ENCODE measurements at places on chromosomes 5 and 9.

DNA sequence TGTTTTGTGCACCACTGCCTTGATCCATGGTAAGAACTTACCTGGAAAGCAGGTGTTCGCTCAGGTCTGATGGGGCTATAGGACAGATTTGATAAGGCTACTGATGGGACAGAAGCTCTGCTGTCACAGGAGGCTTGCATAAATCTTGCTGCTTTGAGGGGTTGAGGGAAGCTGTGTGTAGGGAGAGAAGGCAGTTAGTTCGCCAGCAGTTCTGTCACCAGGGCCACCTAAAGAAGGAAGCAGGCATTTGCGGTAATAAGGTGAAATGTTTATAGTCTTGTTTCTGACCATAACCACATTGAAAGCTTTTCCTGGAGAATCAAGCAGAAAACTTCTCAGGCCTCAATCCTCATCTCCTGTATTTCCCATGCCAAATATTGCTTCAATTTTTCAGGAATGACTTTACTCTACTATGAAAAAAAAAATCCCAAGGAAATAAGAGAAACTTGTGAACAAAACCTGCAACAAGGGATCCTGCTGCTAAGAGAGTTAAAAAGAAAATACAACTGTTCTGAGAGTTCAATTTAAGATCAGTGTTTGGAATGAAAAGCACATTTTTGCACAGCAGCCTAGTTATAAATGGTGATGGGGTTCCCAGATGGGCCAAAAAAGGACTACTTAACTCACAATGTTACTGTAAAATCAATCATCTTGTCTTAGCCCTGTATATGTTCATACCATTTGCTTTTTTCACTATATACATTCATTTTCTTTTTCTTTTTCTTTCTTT, 122.0 kb upstream of the RANBP3L start:
- no peak for DNase-seq

GRCh38 chr9:16885931-16886330, 15.5 kb upstream of the BNC2 start:
- DNase-seq, result no peak

GRCh38 chr5:133944263-133945185, 23.9 kb downstream of the C5orf15 start:
- no peak for DNase-seq

DNA sequence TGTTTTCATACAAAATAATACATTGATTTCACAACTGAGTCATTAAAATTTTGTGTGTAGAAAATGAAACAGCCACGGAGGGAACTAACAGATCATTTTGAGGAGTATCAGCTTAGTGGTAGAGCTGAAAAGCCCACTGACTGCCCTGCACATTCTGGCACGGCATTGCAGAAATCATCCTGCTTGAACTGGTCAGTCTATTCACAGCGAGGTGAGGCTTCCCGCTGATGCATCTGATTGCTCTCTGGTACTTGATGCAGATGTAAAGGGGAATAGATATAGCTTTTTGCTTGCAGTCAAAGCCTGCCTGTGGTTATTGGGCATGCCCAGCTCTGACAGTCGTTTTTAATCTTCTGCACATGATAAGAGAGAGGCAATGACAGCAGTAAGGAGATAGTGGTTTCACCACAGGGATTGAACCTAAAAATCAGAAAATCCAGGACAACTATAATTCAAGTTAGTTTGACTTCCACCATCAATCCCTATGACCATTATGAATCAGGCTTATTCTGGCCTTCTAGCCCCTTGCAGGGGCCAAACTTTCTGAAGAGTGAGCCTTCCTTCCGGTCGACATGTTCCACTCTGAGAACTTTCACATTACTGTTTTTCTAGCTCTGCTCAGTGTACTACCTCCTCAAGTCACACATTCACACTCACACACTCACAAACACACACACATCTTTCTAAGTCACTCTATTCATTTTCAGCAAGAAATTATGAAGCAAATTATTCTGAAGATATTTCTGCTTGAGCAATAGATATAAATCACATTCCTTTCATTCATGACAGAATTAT, 782.8 kb upstream of the NUDT12 start:
- no peak for DNase-seq

- no peak for DNase-seq
Measured at GRCh38 chr9:38131729-38132128, 62.7 kb upstream of the SHB start.

- DNase-seq, result no peak
Measured at GRCh38 chr9:101022704-101023103, 5.8 kb upstream of the PLPPR1 start.

DNA sequence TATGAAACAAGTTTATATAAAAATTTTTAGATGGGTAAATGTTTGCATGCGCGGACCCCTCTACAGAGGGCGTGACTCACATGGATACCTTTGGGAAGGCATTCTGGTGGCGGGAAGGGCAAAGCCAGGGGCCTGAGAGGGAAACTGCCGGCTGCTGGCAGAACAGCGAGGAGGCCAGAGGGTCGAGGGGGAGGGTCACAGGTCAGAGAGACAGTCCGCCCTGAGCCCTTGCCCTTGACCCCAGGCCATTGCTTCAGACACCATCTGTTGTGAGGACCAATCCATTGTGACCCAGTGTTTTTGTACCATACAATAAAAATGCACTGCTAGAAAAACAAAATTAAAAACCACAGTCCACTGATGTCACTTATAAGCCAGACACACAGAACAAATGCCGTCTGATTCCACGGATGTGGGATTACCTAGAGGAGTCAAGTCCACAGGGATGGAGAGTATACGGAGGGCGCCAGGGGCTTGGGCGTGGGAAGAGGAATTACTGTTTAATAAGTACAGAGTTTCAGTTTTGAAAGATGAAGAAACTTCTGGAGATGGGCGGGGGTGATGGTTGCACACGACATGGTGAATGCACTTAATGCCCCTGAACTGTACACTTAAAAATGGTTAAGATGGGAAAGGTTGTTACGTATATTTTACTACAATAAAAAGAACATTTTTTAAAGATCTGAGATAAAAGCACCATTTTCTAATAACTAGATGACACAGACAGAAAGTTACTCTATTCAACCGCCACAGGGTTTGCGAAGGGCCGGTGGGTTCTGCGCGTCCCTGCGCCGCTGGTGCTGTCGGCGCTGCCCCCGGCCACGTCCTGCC, 12.0 kb downstream of the BTNL9 start:
- no peak for DNase-seq

- DNase-seq, result no peak
Measured at GRCh38 chr9:117253261-117253660, 161.6 kb downstream of the ASTN2 start.

- no peak for DNase-seq
Measured at GRCh38 chr9:73104342-73104741, 47.3 kb upstream of the ANXA1 start.

- DNase-seq, result no peak
Measured at GRCh38 chr9:123478160-123478559, 122.2 kb downstream of the CRB2 start.

- no peak for DNase-seq
Measured at GRCh38 chr5:56685503-56686217, 129.7 kb upstream of the MAP3K1 start.

DNA sequence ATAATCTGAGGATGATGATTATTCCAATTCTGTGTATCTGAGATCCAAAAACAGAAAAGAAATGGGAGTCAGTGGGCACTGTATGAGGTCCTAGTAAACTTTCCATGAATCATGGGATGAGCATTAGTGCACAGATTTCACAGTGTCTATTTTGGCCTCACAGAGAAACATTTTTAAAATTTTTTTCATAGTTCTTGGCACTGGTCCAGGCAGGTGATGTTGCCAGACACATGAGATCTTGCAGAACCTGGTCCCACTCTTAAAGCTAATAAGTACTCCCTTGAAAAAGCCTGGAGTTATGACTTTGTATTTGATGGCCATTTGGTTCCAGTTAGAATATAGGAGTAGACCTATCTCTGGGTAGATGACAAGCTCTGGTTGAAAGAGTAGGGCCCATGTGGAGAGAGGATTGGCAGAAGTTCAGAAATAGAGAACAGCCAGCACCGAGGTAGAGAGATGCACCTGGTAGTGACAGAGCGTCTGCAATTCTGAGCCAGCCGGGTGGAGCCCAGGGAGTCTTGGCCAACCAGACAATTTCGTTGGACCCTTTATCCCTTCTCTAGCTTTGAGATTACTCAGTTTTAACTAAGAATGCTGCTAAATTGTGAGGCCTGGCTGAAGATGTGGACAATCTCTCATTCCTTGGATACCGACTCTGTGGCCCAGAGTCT, 6.3 kb upstream of the TNFSF15 start:
- no peak for DNase-seq

DNA sequence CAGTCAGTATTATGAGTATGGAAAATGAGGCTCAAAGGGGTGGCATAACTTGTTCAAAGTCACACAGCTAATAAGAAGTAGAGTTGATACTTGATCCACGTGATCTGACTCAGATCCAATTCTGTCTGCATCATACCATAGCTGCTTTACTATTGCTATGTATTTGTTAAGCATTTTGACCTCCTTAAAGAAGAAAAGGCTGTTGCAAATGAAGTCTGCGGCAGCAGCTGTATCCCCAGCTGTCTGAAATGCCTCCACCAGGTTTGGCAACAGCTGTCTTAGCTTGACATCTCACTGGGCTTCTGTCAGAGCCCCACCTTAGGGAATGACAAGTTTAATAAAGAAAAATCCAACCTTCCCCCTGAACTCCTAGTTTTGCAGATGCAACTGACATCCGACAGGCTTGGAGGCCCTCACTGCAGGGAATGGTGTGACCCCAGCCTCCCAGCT, 75.6 kb upstream of the SLC44A1 start:
- DNase-seq, result no peak

- no peak for DNase-seq
Measured at GRCh38 chr5:164672205-164672604, 1166.8 kb downstream of the MAT2B start.

- no peak for DNase-seq
Measured at GRCh38 chr9:131358556-131358955, 35.3 kb upstream of the PRRC2B start.

- no peak for DNase-seq
Measured at GRCh38 chr5:84634256-84634655, 249.6 kb upstream of the EDIL3 start.

- DNase-seq, result no peak
Measured at GRCh38 chr5:99320436-99320835, 391.6 kb upstream of the CHD1 start.

GRCh38 chr9:86176468-86176867, 77.1 kb upstream of the GOLM1 start:
- DNase-seq, result no peak

GRCh38 chr5:160289721-160290120, 22.6 kb downstream of the CCNJL start:
- DNase-seq, result no peak

GRCh38 chr5:169511708-169512107, 71.9 kb upstream of the SPDL1 start:
- no peak for DNase-seq

- DNase-seq, result no peak
Measured at GRCh38 chr5:74851684-74852353, 14.4 kb downstream of the FAM169A start.

GRCh38 chr9:82593501-82593900, 469.4 kb downstream of the RASEF start:
- no peak for DNase-seq

GRCh38 chr5:112109331-112110007, 309.6 kb downstream of the EPB41L4A start:
- no peak for DNase-seq

DNA sequence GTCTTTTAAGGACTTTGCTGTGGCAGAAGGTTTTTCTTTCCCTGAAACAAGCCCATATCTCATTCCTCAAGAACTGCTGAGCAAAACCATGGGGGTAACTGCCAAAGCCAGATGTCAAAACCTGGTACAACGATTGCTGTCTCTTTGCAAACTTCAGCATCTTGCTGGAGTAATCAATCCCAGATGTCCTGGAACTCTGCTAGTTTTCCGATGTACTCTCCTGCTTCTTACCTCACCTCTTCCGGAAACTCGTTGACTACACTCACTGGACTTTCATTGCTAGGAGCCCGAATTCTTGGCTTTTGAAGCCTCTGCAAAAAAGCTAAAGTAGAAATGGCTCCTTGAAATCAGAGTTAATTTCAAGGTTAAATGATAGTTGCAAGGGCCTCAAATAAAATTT, 23.3 kb downstream of the RAD1 start:
- DNase-seq, result no peak

GRCh38 chr5:55306641-55307382, 682 bp downstream of the DHX29 start:
- no peak for DNase-seq

- DNase-seq, result no peak
Measured at GRCh38 chr9:125150349-125151245, 7.3 kb upstream of the SCAI start.

DNA sequence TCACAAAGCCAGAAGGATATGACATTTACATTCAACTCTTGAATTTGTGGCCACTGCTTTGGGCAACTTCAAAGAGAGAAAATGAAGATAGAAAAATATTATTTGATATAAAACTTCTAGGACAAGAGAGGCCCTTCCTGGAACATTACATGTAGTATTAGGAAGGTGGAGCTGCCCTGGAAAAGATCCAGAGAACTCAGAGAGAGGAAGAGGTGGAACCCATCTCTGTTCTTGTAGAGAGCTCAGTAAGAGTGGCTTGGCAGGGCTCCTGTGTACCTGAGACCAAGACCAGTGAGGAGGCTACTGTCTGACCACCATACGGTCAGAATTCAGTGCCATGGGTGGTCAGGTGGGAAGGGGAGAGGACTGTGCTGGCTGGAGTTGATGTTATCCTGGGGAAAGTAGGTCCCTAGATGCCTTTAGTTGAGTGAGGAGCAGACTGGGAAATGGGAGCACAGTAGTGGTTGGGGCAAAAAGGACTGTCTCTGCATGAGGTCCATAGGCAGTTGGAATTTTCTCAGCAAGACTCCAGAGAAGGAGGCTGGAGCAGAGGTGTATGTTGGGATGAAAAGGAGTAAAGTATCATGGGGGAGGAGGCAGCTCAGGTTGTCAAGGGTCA, 7.6 kb downstream of the TGFBI start:
- no peak for DNase-seq

GRCh38 chr5:122085041-122085440, 7.0 kb upstream of the LOX start:
- DNase-seq, result no peak

- no peak for DNase-seq
Measured at GRCh38 chr5:158837908-158838307, 261.8 kb downstream of the EBF1 start.

DNA sequence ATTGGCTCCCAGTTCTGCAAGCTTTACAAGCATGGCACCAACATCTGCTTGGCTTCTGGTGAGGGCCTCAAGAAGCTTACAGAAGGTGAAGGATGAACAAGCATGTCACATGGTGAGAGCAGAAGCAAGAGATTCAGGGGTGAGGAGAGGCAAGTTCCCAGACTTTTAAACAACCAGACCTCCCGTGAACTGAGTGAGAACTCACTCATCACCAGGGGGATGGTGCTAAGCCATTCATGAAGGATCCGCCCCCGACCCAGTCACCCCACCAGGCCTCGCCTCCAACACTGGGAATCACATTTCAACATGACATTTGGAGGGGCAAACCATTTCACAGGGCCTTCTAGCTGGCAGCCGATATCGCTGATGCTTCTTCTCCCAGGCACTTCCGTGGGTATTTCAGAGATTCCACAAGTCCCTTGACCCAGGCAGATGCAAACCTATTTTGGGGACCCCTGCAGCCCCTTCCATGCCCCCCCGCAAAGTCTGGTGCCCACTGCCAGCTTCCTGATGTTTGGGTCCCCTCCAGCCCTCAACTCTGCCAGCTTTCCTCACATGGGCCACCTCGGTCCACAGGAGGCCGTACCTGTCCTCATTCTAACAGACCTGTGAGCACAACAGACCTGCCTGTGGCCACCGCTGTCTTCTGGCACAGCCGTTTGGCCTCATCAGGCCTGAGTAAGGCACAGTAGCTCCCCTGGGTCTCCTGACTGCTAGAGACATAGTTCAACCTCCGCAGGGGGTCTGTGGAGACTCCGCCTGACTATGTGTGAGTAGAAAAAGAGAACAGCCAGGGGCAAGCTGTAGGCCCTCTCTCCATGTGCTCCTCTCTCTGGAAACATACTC, 60.7 kb upstream of the ANGPTL2 start:
- DNase-seq, result no peak
